Fibroblast of pulmonary artery (primary cell): ENCODE measurements at places on chromosomes 1 and 21.
A peak's percentile ranks its signal among the peaks of the same experiment; 100 is the strongest.

- DNase-seq: peak; percentile 88
Observed at GRCh38 chr1:183942933-183943693, 94.4 kb downstream of the COLGALT2 start.

DNA sequence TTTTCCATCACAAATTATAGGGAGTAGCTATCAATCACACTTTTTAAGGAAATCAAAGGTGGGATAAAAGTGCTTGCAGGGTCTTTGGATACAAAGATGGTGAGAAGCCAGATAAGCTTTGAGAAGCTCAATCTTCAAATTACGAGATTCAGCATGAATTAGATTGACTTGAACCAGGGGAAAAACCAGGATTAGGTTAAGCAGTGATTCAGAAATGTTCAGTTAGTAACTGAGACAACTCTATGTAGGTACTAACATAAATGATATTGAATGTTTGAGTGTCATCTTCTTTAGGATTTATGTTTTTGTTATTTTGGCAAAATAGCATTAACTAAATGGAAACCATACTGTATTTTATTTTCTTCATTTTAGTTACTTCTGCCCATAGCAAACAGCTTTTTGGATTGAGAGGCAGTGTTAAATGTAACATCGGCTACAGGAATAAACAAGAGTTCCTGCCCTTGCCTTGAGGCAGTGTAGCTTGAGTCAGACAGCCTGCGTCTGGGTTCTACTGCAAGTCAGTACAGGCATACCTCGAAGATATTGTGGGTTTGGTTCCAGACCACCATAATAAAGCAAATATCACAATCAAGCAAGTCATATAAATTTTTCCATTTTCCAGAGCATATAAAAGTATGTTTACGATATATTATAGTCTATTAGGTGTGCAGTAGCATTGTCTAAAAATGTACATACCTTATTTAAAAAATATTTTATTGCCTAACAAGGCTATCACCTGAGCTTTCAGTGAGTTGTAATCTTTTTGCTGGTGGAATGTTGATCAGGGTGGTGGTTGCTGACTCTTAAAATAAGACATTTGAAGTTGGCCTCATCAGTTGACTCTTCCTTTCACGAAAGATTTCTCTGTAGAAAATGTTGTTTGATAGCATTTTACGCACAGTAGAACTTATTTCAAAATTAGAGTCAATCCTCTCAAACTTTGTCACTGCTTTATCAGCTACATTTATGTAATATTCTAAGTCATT lies 36.9 kb upstream of the BACH1 start:
- no peak for DNase-seq

DNA sequence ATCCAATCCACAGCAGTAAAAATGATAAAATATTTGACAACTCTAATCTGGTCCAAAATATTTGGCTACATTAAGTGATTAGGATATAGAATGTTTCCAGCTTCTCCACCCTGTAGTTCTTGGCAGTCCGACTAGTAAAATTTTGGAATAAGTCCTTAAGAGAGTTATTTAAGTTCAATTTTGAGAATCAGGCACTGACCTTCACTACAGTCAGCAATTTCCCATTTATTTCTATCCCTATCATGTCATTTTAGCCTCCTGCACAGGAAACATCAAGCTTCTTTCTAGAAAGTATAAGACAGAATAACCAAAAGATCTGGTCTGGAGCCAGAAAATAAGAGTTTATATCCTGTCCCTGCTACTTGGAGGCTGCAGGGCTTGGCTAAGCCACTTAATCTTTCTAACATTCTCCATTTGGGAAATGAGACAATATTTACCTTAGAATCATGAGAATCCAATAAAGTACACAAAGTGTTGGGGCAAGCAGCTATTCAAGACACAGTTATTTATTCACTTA lies 162.2 kb downstream of the DPYD start:
- peak; percentile 33 for DNase-seq

DNA sequence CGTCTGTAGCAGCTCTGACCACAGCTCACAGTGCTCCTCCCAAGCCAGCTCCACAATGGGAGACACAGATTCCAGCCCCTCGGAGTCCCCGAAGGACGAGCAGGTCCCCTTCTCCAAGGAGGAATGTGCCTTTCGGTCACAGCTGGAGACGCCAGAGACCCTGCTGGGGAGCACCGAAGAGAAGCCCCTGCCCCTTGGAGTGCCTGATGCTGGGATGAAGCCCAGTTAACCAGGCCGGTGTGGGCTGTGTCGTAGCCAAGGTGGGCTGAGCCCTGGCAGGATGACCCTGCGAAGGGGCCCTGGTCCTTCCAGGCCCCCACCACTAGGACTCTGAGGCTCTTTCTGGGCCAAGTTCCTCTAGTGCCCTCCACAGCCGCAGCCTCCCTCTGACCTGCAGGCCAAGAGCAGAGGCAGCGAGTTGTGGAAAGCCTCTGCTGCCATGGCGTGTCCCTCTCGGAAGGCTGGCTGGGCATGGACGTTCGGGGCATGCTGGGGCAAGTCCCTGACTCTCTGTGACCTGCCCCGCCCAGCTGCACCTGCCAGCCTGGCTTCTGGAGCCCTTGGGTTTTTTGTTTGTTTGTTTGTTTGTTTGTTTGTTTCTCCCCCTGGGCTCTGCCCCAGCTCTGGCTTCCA lies 22.9 kb upstream of the VPS13D start:
- no peak for DNase-seq

DNA sequence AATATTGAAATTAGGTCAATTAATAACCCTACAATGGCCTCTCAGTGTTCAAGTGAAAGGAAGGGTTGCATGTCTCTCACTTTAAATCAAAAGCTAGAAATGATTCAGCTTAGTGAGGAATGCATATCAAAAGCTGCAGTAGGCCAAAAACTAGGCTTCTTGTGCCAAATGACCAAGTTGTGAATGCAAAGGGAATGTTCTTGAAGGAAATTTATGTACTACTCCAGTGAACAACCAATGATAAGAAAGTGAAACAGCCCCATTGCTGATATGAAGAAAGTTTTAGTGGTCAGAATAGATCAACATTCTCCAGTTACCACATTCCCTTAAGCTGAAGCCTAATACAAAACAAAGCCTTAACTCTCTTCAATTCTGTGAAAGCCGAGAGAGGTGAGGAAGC lies 10.0 kb downstream of the MAEL start:
- DNase-seq: peak; percentile 5

DNA sequence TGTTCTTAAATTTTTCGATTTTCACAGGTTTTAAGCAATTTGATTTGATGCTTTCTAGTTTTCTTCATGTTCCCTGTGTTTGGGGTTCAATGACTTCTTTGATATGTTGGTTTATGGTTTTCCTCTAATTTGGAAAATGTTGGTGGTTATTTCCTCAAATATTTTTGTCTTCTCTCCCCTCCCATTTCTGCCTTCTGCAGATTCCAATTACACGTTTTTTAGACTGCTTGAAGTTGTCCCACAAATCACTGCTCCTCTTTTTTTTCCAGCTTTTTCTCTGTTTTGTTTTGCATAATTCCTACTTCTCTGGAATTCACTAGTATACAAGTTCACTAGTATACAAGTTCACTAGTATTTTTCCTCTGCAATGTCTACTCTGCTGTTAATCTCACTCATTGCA lies 61.3 kb downstream of the FAF1 start:
- no peak for DNase-seq

DNA sequence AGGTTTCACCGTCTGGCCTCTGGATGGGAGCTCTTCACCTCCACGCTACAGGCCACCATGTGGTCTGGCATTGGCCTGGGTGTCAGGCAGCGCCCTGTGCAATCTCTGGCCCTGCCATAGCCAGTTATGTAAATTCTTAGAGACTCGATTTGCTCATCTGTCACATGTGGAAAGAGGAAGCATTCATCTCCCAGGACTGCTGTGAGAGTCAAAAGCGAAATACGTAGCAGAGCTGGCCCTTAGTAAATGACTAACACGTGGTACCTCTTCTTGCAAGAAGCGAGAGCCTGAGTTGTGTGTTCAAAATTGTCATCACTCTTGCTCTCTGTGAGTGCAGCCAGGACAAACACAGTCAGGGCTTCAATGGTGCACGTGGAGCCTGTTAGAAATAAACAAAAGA lies 159.0 kb upstream of the BACE2 start:
- DNase-seq: no peak

DNA sequence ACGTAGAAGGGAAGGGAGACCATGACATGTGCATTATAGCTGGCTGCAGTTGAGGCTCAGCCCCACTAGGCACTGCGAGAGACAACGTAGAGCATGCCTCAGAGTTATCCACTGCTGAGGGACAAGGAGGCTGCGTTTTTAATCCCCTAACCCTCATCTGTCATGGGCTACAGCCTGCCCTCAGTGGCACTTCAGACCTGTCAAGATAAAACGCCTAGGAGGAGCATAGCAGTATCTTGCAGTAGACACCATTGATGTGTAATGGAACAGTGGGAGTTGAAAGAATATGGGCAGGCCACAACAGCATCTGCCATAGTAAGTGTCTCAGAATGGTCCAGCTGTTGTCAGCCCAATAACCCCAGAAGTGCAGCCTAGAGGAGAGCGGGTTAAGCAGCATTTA lies 307.0 kb upstream of the PTBP2 start:
- no peak for DNase-seq

DNA sequence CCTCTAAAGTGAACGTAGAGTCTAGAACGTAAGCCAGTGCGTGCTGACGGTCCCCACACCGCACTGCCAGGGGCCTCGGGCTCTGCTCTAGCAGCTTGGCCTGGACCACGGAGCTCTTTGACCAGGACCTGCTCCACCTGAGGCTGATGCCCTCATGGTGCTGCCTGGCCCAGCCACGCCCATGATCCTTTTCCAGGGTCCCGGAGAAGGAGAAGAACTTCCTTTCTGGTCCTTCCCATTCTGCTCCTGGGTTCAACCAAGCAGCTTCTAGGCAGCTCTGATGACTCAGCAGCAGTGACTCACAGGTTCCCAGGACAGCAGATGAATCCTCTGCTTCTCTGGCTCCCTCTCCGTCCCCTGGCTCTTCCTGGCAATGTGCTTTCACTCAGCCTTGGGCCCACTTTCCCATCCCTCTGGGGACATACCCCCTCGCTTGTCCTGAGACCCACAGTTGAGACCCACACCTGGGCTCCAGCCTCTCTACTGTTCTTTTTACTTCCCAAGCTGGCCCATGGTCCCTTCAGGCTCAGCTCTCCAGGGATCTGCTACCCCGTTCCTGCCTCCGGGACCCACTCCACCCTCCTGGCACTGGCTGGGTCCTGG lies 246.3 kb upstream of the RAB4A start:
- peak; percentile 85 for DNase-seq
